NCI-H345 (cell line): ENCODE measurements at places on chromosomes 3 and 15.

DNA sequence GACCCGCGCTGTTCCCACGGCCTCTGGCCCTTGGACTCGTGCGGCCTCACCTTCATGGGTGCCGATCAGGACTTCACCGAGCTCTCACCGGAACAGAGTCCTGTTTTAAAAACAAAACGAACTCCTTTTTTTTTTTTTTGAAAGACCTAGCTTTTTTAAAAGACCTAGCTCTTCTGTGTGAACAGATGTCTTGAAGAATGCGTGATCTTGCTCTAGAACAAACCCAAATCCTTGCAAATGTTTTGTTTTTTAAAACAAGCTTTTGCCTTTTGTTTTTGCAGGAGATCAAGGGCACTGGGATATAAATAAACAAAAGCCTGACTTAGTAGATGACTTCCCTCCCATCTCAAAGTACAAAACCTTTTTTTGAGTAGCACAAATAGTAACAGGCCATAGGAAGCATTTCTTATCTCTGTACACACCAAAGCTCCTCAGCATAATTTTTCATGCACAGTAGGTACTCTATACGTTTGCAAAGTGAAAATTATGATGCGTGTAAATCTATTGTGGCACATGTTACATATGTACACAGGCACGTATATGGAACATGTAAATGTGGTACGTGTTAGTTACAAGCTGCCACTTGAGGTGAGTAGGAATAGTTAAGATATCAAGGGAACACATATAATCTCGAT lies 1.1 kb upstream of the MSL2 start:
- no peak for DNase-seq

DNA sequence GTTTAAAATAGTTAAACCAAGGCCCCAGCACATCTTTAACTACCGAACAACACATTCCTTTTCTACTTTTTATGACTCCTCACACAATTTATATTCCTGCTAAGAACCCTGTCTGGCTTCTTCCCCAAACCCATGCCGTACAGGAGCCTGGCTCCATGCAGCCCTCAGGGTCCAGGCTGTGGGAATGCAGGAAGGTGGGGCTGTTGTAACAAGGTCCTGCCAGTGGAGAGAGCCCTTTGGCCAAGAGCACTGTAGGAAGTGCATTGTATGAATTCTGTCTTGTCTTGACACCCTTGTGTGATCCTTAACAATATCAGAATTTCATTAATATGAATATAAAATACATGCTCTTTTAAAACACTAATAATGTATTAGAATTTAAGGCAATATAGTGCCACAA lies 563.8 kb downstream of the TBL1XR1 start:
- DNase-seq = no peak

- no peak for DNase-seq
Observed at GRCh38 chr3:79886204-79886603, 118.4 kb upstream of the ROBO1 start.

GRCh38 chr3:159802864-159803263 lies 185.8 kb upstream of the IL12A start:
- DNase-seq = no peak

DNA sequence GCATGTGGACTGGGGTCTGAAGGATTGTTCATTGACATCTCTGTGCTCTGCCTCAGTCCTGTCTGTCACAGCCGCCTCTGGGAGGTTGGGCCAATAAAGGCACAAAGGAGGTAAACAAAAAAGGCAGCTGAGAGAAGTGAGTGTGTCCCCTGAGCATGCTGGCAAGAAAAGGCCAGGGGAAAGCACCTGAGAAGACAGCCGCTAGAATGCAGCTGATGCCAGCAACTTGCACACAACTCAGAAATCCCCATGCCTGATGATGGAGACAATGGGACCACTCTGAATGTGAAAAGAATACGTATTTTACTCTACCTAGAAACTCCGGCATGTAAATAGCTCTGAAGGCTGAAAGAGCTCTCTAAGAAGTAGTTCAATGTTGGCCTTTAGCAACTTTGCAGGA lies 118.7 kb downstream of the KCNH8 start:
- no peak for DNase-seq

GRCh38 chr15:73779974-73780373 lies 26.8 kb upstream of the INSYN1 start:
- no peak for DNase-seq

- no peak for DNase-seq
Observed at GRCh38 chr3:50825841-50826240, 151.1 kb downstream of the DOCK3 start.

DNA sequence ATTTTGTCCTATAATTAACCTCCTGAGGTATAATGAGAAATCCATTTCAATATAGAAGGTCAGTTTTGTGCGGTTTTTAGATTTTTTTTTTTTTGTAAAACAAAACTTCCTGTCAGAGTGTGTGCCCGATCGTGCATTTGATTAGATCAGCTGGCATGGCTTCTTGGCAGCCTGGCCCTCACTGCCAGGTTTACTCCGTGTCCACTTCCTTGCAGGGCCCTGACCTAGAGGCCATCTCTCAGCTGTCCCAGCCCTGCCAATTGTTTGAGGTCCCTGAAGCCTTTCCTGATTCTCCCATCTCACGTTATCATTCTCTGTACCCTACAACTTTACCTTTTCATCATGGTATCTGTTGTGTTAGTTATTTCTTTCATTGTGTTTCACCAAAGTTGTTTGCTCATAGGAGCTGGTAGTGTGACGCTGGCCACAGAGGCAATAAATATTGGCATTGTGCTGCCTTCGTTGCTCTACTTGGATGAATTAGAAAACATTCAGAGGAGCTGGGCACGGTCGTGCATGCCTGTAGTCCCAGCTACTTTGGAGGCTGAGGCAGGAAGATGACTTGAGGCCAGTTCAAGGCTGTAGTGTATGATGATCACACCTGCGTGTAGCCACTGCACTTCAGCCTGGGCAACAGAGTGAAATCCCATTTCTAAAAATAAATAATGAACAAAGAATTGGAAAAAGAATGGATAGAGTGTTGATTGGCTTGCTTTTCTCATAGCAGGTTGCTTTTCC lies 202.0 kb downstream of the GHSR start:
- DNase-seq = no peak

- no peak for DNase-seq
Observed at GRCh38 chr15:69009341-69009740, 5.2 kb upstream of the NOX5 start.

DNA sequence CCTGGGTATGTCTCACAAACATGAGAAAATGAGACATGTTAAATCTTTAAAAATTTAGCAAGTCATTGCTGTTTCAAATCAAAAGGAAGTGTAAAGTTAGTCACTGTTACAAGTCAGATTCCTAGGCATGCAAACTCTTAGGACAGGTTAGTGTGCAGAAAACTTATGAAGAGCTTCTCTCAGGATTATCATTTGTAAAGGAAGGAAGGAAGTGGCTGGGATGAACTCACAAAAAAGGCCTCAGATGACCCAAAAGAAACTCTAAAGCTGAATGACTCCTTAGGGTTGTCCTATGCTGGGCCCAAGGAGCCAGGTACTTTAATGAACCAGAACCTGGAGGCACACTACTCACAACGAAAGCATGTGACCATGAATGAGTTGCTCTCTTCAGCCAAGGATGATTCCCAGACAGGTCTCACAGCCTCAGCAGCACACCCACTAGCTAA lies 25.0 kb downstream of the MSL2 start:
- DNase-seq = no peak

GRCh38 chr3:16385151-16385550 lies 120.1 kb downstream of the OXNAD1 start:
- no peak for DNase-seq

DNA sequence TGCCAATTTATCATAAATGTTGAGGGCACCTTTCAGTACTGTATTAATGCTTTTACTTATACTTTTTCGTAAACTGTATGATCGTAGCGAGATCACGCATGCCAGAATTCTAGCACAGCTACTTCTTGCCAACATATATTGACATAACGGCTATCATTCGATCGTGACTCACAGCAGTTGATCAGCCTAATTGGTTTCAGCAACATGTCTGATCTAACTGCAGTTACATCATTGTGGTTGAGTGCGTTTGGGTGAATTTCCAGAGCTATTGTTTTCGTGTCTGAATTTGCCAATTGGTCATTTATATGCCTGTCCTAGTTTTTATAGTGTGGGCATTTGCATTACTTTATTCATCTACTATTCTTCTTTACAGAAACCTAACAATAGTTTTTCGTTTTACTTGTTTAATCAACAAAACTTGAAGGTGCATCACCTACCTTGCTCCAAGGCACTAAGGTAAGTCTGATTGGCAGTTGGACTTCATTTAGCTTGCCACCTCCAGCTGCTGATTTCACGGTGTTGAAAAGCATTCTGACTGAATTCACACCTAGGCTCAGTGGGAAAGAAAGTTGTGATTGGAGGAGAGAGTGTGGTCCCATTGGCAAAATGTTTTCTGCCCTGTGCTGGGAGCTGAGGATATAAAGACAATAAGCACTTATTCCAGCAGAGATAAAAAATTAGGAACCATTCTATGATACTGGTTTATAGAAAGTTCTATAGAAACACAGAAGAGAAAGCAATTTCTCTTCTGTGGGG lies 120.9 kb upstream of the RGMA start:
- DNase-seq = no peak

DNA sequence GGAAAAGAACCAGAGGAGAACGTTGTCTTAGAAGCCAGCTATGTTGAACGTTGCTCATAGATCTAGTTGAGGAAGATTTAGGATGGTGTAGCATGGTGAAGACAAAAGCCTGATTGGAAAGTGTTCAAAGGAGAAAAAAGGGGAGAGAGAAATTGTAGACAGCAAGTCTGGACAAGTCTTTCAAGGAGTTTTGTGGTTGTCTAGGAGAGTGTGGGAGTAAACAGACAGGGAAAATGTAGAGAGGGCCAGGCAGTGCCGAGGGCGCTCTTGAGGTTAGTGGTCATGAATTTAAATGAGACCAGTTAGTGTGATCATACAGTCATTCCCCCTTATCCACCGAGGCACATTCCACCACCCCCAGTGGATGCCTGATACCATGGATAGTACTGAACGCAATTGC lies 167.5 kb upstream of the IL12A start:
- no peak for DNase-seq

- peak; percentile 46 for DNase-seq
Observed at GRCh38 chr3:114567771-114568170, 273.9 kb downstream of the TIGIT start.

- DNase-seq = no peak
Observed at GRCh38 chr15:70651303-70651845, 112.0 kb downstream of the UACA start.

- DNase-seq = peak; percentile 59
Observed at GRCh38 chr3:107240183-107241091, 136.8 kb upstream of the CCDC54 start.

GRCh38 chr3:94336046-94336753 lies 273.3 kb downstream of the NSUN3 start:
- no peak for DNase-seq

DNA sequence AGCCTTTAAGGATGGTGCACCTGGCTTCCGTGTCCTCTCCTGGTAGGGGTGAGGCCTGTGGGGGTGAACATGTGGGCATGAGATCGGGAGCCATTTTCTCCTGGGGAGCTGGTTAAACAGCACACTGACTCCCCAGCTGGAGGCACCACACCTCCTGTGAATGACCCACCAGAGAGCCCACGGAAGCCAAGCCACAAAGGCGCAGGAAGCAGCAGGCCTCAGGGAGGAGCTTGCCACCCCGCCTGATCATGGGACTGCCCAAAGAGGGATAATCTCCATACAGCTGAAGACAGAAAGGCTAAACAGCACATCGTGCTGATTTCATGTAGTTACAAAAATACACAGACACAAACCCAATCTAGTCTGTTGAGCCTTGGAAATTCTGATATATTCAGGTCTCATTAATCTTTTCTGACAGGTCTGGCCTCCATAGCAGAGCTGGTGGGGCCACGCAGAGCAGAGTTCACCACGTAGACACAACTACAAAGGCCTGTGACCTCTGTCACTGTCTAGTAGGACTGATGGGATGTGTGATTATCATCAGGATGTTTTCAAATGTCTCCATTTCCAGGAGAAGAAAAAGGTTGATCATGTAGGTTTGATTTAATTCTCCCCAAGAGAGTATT lies 75.2 kb downstream of the DUT start:
- no peak for DNase-seq

GRCh38 chr15:68612979-68613740 lies 34.4 kb downstream of the CORO2B start:
- DNase-seq = no peak

- DNase-seq = no peak
Observed at GRCh38 chr15:70794596-70795310, 31.4 kb upstream of the UACA start.

GRCh38 chr15:95874637-95875036 lies 455.9 kb upstream of the NR2F2 start:
- no peak for DNase-seq

- DNase-seq = no peak
Observed at GRCh38 chr15:97096303-97096835, 765.9 kb downstream of the NR2F2 start.

DNA sequence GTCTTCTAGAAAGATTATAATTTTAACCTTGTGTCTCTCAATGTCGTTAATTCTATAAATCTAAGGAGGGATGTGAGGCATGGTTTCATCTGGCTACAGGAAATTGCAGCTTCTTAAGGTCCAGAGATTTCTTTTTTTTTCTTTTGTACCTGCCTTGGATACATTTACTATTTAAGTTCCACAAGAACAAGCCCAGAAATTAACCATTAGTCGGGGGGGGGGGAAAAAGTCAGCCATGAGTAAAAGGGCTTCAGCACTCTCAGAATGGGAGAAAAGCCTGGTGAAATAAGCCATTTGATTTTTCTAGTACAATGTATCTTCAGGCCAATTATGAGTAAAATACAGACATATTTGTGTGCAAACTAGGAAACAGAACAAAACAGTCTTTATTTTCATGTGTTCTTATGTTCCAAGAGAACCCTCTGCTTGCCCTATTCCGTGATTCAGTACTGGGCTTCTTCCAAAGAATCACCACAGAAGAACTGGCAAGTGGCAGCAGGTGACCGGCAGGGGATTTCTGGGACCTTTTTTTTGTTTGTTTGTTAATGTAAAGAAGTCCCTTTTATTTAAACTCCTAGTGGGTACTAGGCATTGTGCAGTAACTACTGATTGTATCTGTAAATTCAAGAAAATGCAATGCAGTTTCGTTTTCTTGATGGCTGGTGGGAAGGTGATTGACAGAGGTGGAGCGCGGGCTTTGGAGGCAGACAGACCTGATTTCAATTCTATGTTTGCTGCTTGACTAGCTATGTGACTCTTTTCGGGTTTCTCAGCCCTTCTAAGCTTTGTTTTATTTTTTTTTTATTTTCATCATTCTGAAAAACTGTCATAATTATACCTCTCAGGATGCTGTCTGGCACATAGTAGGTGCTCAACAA lies 82.5 kb downstream of the PEX5L start:
- no peak for DNase-seq

GRCh38 chr3:82474711-82475110 lies 713.3 kb upstream of the GBE1 start:
- DNase-seq = no peak

- DNase-seq = no peak
Observed at GRCh38 chr3:72439321-72440183, 408.7 kb downstream of the SHQ1 start.
